Cortex of kidney (tissue), 1 donor: ENCODE measurements at places on chromosomes 3 and 15.

GRCh38 chr15:42264795-42265194, 8.2 kb upstream of the GANC start:
- no peak for DNase-seq

DNA sequence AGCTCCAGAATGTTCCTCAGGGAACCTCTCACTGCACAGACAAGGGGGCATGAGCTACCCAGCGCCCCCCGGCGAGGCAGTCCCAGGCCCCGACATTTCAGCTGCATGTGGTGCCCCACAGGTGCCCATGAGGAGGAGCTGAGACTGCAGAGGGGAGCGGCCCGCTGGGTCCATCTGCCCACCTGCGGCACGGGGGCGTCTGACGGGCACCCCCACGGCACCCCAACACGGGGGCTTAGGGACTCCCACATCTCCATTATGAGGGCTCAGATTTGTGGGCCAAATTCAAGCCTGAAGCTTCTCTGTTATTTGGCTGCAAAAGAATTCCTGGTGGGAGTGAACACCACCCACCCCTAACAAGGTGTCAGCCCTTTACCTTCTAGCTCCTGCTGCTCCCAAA, 258.4 kb downstream of the UACA start:
- no peak for DNase-seq

GRCh38 chr3:29281344-29282241, 722 bp downstream of the RBMS3 start:
- no peak for DNase-seq

- DNase-seq = no peak
Observed at GRCh38 chr15:39942101-39942752, 8.3 kb downstream of the EIF2AK4 start.

DNA sequence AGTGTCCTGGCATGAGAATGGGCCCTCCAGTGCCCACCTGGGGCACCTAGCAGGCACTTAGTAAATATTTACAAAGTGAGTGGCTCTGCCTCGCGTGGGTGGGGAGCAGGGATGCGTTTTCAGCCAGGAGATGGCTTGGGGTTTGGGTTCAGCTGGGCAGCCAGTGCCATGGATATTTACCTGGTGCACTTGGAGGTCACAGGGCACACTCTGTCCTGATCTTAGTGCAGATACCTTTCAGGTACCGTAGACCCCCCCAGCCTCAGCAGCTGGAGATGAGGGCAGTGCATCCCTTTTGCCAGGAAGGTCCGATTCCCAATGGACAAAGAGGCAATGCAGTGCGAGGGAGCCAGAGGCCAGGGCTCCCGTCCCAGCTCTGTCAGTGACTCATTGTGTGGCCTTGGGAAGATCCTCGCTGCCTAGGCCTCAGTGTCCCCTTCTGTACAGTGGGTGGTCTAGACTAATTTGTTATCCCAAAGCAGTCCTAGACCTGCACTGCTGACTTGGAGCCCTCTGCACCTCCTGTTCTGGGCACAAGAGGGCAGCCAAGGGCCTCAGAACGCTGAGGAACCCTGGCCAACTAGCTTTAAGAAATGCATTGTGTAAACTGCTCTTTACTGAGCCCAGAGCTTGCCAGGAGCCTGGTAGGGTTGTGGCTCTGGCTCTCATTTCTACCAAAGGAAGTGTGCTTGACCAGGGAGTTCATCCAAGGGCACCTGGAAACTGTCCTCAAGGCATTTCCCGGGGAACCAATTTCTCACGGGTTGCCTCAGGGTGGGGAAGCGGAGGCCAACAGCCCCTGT, 16.0 kb downstream of the HDAC11 start:
- no peak for DNase-seq

DNA sequence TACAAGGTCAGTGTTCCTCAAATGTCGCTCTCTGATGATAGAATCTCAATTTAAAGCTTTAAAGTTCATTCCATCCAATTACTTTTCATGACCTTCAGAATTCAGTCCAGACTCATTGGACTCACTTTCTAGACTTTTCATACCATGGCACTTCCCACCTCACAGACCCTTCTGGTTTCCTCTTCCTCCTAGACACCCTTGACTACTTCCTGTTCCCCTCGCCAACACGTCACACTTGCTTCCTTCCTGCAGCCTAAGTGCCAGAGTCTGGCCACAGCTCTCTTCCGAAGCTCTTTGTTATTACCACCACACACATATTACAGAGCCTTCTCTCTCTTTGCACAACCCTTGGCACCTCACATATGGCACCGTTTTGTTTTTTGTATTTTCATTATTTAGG, 59.1 kb upstream of the UMPS start:
- no peak for DNase-seq

DNA sequence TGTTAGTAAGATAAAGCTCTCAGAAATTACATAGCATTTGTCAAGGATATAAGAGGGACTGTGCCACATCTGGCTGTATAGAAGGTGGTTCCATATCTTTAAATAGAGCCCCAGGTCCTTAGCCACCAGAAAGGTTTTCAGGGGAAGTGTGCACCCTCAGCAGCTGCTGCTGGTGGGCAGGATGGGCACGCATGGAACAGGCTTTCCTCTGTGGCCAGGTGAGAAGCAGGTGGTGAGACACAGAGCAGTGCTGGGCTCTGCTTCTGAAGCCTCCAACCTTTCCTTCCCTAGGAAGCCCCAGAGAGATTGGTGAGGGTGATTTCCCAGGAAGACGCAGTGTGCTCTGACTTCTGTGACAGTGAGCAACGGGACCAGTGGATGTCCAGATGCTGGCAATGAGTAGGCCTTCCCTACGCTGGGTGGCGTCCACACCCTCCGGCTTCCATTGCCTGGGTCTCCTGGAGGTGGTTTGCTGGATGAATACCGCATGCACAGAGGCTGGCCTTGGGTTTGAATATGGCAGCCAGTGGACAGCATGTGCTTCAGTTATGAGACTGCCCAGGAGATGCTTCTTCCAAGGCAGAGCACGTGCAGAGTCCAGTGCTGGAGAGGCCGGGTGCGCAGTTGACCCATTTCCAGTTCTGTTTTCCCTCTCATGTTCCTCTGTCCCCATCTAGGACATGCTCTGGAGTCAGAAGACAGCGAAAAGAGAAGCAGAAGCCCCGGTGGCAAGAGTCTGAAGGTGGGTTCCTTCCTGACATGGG, 52.7 kb upstream of the POLG start:
- no peak for DNase-seq

DNA sequence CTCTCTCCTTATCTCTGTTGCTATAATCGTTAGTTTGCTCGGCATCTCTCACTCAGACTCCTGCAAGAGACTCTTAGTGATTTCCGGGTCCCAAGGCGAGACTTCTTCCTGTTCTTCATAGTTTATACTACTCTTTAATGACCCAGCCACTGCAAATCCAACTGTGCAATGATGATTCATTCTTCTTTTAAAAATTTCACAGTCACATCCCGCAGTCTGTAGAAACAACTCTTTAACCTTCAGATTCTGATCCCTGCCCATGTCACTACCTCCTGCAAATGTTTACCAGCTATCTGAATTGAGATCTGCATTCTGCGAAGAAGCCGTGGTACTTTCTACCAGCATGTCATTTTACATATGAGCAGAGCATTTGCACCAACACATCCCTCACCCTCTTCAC, 2.8 kb upstream of the VGLL3 start:
- DNase-seq = no peak

- DNase-seq = no peak
Observed at GRCh38 chr3:29026286-29026685, 254.6 kb upstream of the RBMS3 start.

DNA sequence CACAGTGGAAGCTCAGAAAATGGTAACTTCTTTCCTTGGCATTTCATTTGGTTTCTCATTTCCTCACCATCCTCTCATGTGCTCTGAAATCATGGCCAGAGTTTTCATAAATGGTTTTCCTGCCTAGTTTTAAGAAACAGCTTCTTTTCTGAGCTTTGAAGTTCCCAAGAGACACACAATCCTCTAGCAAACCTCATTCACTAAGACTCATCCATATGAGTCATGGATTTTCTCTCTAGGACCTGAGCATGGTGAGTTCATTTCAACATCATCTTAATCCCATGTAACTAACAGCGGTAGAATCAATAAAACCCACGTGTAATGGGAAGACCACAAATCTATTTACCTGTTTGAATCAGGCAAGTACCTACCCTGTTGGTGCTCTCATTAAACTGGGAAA, 274.5 kb upstream of the LRTM1 start:
- DNase-seq = no peak

DNA sequence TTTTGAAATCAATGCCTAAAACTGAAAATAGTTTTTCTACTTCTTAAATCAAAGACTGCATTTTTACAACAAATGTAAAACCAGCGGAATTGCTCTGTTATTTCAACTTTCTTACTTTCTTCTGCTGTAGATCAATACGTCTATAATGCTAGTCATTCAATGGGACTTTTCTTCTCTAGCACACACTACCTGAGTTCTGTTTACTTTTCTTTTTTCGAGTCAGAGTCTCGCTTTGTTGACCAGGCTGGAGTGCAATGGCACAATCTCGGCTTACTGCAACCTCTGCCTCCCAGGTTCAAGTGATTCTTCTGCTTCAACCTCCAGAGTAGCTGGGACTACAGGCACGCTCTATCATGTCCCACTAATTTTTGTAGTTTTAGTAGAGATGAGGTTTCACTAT, 40.7 kb upstream of the KIF23 start:
- DNase-seq = no peak

DNA sequence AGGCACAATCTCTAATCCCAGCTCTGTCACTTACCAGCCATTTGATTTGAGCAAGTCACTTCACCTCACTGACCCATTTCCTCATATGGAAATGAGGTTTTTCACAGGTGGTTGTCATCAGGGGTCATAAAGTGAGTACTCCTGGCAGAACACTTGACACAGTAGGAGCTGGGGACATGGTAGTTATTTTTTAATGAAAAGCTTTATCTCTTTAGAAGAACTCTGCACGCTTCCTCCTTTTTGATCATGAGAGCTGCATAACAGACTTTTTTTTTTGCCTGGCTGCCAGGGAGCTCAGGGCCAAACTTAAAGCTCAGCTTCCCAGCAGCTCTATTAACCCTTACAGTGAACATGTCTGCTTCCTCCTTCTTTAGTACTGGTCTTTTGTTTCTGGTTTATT, 8.4 kb downstream of the VWA5B2 start:
- no peak for DNase-seq

DNA sequence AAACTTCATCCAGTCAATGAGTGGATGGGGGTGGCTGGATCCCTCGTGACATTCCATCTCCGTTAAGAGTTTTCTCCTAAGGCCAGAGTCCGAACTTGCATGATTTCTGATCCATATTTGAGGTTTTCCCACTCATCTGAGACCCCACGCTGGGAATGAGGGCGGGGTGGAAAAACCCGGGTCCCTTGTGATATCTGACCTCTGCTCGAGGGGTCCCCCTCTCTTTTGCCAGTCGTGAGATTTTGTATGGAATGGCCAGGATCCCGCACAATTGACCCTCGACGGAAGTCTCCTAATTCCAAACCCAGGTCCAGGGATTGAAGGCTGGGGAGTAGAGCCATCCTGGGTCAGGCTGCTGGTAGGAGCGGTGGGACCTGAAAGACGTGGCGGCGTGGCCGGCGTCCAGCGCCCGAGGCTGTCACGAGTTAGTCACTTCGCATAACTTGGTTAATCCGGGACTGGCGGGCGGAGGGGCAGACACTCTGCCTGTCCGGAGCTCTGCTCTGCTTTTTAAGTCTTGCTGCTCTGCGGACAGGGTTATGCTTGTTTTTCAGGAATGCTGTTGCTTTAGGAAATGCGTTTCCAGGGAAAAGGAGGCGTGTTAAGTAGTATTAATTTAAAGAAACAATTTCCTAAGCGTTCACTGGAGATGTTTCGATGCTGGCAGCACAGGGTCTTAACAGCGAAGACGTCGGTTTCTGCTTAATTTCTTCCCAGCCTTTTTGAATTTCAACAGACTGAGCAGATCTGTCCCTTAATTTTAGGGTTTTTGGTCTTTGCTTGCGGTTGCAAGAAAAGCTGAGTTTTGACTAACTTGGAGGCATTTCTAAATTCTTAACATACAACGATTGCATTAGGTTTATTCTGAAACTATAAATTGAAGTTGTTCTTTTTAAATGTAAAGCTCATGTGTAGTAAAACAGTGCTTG, 69.7 kb upstream of the LRRFIP2 start:
- DNase-seq = no peak

DNA sequence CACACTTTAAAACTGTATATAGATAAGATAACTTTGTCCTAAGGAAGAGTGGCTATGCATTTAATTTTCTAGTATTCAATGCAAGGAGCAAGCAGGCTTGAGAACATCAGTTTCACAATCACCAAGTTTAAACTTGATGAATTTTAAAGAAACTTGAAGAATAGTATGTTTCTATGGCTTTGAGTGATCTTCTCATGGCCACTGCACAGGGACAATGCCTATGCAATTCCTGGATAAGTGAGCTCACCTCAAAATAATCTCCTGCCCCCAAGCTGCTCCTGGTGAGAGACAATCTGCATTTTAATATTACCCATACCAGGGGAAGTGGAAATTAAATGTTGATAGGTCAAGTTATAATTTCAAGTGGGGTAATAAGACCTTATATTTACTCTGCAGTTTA, 376.6 kb upstream of the CBLB start:
- no peak for DNase-seq

DNA sequence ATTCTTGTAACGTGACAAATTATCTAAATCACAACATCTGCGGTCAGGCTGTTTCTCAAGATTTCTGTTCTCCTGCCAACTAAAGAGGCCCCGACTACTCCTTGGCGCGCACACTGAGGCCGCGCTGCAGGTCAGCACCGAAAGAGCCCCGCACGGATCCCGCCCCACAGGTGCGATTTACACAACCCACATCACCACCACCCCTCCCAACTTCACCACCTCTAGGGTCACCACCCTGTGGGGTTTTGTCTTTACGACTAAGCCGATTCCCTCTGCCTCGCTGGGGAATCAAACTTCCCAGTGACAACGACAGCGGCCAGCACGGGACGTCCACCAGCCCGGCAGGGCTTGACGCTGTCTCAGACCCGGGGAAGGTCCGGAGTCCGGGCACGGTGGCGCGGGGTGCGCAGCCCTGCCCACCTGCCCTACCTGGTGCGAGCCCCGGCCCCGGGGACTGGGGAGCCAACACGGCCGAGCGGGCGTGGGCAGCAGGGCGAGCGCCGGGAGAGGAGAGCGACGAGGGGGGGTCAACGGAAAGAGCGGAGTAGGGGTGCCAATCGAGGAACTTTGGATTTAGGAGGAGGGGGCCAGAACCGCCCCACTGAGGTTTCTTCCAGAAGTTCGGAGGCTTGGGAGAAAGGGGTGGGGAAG, 764 bp downstream of the UACA start:
- DNase-seq = no peak

DNA sequence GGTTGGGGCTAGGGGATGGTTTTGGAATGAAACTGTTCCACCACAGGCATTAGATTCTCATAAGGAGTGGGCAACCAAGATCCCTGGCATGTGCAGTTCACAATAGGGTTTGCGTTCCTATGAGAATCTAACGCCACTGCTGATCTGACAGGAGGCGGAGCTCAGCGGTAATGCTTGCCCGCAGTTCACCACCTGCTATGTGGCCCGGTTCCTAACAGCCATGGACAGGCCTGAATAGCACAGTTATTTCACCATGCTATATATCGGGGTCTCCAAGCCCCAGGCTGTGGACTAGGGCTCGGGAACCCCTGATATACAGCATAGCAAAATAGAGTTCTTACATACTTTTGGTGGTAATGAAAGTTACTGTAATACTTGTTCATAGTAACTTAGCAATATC, 99.9 kb upstream of the THSD4 start:
- no peak for DNase-seq

GRCh38 chr15:88613074-88613944, 7.8 kb upstream of the AEN start:
- DNase-seq = no peak
